ENCODE measurements at places on chromosomes 3 and 15.

- DNase-seq: no peak
These were observed 13.9 kb downstream of the CLSTN2 start for GRCh38 chr3:139948898-139949297.

- no peak for DNase-seq
These were observed 91.8 kb upstream of the BCL6 start for GRCh38 chr3:187836823-187837770.

- DNase-seq: no peak
These were observed 34.5 kb downstream of the RASGRP1 start for GRCh38 chr15:38530113-38530512.

GRCh38 chr3:29026286-29026685 lies 254.6 kb upstream of the RBMS3 start:
- DNase-seq: no peak

- no peak for DNase-seq
These were observed 30.6 kb upstream of the ADAMTS7 start for GRCh38 chr15:78841891-78842290.

- DNase-seq: no peak
These were observed at the start of gene CTXND1 for GRCh38 chr15:80252121-80252518. Gene CTXND1 (minus strand): TSS chr15:80252213. CDS start chr15:80201949, 50,264 bp downstream.

GRCh38 chr3:121748680-121749275 lies 763 bp downstream of the GOLGB1 start:
- DNase-seq: no peak

DNA sequence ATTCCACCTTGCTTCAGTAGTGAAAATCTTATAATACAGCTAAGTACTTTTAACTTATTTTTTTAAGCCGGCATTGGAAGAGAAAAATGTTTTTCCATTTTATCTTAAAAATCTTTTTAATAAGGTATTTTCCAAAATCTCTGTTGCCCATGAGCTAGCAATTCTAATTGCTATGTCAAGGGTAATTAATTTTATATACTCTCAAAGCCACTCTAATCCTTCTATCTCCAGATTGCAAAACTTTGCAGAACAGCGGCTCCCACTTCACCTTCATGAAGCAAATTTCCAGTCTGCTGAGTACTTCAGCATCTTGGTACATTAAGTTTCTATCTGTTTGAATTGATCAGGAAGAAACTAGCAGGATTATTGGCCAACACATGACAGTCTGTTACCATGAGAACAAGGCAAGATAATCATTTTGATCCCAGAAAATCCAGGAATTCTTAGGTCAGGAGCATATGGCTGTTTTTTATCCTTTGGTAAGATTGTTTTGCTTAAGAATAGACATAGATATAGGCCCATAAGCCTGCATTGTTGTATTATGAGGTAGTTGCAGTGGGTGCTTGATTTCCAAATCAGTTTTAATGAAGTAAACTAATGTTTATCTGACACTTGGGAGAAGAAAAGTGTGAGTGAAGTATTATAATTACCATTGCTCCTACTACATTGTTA lies 6.0 kb downstream of the TIPARP start:
- DNase-seq: no peak

GRCh38 chr3:48440590-48440958 lies 517 bp downstream of the TMA7 start:
- DNase-seq: peak; percentile 18

DNA sequence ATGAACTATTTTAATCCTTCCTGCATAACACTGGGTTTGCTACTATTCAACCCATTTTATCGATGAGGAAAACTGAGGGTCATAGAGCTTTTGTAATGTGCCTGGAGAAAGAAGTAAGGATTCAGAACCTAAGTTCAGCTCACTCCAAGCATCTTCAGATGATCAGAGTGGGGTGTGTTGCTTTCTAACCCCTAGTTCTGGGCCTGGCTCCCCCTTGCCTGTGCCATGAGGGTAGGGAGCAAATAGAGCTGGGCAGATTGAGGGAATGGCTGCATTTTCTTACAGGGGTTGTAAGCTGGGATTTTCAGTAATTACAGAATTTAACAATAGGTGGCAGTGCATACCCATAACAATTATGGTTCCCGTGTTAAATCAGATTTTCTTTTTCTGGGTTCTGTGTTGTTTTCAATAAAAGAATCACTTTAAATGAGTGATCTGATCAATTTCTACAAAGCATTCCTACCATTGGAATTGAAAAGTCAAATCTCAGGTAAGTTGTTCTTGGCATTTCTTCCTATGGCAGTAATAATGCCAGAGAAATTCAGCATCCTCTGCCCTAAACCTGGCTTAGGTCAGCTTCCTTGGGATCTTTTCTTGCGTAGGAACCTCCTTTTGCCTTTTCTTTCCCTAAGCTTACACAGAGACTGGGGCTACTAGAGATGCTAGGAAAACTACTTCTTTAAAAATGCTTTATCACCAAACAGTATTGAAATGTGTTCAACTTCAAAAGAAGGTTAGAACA lies 103.8 kb upstream of the IL12A start:
- peak; percentile 34 for DNase-seq

- no peak for DNase-seq
These were observed 435.9 kb downstream of the NR2F2 start for GRCh38 chr15:96766366-96766765.

DNA sequence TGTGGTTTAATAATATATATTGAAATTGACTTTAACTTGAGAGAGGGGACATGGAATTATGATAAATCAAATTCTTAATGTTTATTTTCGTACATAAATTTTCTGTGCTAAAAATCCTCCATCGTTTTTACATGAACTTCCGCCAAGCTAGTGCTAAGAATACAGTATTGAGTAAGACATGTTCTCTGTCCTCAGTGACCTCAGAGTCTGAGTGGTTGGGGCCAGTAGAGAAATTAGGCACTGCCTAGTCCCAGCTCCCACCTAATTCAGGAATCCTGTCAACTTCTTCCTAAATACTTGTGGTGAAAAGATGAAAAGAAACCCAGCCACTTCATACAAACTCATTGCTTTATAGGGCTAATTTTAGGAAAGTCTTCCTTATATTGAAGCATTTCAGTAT lies 110.3 kb downstream of the PPP2R3A start:
- no peak for DNase-seq

DNA sequence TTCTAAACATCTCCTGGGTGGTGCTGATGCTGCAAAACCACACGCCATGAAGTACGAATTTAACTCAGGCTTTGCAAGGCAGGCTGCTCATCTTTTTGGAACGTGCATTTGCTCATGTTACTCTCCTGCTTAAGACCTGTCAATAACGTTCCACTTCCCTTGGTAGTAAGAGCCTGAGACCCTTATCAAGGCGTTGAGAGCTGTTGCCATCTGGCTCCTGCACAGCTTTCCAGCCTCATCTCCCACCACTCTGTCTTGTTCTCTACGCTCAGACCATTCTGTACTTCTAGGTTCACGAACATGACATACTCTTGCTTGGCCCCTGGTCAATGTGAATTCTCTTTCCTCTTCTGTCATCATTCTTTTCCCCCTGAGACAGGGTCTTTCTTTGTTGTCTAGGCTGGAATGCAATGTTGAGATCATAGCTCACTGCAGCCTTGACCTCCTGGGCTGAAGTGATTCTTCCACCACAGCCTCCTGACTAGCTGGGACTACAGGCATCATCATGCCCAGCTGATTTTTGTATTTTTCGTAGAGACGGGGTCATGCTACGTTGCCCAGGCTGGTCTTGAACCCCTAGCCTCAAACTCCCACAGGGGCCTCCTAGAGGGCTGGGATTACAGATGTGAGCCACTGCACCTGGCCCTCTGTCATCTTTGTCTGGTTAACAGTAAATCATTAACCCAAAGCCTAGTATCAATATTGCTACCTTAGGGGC lies 202.8 kb downstream of the CADPS start:
- DNase-seq: no peak

GRCh38 chr3:24678021-24678420 lies 183.4 kb upstream of the THRB start:
- peak; percentile 14 for DNase-seq

- no peak for DNase-seq
These were observed 55.2 kb downstream of the HMG20A start for GRCh38 chr15:77475898-77476297.

GRCh38 chr3:105752791-105753415 lies 115.9 kb downstream of the CBLB start:
- no peak for DNase-seq

- DNase-seq: no peak
These were observed 116.6 kb upstream of the PRR20G start for GRCh38 chr3:127404221-127405009.

GRCh38 chr15:77500989-77501388 lies 80.3 kb downstream of the HMG20A start:
- no peak for DNase-seq

- DNase-seq: no peak
These were observed 124.8 kb downstream of the VPS13C start for GRCh38 chr15:61935493-61935892.

GRCh38 chr3:129614927-129615363 lies 8.5 kb upstream of the PLXND1 start:
- DNase-seq: no peak

DNA sequence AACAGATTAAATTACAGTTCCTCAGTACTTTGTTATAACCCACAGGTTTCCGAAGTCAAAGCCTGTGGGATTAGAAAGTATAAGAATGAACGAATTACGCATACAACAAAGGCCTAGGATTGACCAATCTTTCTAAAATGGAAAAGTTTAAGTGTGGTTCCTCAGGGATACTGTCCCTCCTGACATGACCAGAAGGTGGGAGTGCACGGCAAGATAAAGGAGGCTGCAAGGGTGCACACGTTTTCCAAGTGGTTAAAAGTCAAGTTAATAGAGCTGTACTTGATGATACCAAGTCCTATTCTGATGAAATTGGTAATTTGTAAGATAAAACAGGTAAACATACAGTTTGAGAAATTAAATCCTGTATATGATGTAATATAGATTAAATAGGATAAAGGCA lies 96.2 kb downstream of the ALDH1A2 start:
- DNase-seq: no peak

- no peak for DNase-seq
These were observed 135.9 kb upstream of the AGBL1 start for GRCh38 chr15:85943791-85944190.

DNA sequence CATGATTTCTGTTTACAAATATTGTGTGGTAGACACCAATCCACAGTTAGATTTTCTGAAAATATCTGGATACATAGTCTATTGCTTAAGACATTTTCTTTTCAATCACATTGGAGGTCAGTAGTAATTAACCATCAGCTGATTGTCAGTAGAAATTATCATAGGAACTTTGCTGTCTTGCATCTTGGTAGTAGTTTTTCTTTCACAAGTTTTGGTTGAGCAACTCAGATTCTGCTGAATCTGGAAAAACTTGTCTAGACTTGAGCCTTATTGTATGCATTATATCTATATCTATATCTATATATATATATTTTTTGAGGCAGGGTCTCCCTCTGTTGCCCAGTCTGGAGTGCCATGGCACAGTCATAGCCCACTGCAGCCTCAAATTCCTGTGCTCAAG lies 4.0 kb downstream of the RAB11A start:
- DNase-seq: no peak

- peak; percentile 48 for DNase-seq
These were observed 2.7 kb downstream of the ZMAT3 start for GRCh38 chr3:179068779-179069530.

DNA sequence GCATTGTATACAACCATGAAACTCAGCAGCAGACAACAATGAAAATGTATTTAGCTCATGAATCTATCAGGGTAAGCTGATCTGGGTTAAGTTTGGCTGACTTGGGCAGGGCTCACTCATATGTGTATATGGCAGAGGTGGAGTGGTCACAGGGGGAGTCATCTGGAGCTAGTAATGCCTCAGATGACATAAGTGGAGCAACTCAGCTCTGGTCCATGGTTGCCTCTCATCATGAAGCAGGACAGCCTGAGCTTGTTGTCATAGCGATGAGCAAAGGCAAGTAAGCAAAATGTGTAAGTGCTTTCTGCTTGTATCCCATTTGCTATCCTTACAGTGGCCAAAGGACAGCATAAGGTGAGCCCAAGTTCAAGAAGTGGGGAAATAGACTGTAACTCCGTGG lies 64.5 kb downstream of the ALCAM start:
- no peak for DNase-seq

- DNase-seq: no peak
These were observed 31.2 kb upstream of the MYO5C start for GRCh38 chr15:52326756-52327155.

GRCh38 chr3:51670053-51670822 lies 814 bp upstream of the TEX264 start:
- DNase-seq: no peak

DNA sequence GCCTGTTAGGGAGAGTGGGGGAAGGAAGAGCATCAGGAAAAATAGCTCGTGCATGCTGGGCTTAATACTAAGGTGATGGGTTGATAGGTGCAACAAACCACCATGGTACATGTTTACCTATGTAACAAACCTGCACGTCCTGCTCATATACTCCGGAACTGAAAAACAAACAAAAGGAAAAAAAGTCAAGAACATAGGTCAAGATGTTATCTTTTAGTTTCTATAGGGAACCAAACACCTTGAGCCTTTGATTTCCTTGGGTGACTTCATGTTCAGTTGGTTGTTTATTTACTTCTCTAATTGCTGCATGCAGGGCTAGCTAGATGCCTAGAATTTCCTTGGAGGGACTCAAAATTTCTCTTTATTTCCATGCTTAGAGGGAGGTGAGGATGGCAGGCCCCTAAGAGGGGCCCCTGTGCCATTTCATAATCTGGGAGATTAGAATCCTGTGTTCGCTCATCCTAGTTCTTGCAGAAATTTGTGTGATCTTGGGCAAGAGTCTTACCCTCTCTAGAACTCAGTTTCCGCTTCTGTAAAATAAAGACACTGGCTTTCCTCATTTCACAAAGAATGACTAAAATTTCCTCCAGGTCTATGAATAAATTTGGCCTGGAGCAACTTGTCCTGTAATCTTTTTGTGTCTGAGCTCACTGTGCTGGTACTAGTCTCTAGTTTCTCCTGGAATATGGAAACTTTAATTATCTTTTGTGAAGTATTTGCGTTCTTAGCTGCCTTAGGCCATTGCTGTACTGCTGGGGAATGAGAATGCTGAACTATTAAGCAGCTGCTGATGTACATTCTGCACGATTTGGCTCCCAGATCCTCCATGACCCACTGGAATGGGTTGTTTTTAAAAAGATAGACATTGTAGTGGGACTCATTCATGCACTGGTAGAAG lies 457.5 kb downstream of the EDEM1 start:
- no peak for DNase-seq

- peak; percentile 36 for DNase-seq
These were observed 18.4 kb downstream of the TM4SF18 start for GRCh38 chr3:149314807-149315578.

DNA sequence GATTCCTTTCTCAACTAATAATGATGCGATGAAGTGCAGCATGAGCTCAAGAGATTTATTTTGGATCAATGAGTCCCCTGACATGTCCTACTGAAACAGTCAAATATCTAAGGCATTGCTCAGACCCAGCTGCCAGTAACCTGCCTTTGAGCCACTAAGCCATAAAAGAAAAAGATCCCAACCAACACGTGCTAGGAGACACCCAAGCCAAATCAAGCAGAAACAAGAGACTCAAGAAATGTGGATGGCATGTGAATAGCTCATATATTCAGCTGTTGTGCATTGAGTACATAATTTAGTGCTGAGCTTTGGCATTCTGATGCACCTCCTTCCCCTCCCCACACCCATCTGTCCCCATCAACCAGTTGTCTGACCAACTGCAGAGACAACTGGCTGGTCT lies 29.2 kb downstream of the GJD2 start:
- no peak for DNase-seq

GRCh38 chr3:197430934-197431333 lies 124.8 kb downstream of the BDH1 start:
- DNase-seq: no peak

GRCh38 chr15:48677821-48678220 lies 32.3 kb upstream of the FBN1 start:
- no peak for DNase-seq

GRCh38 chr3:69784954-69785514 lies 45.8 kb downstream of the MITF start:
- peak; percentile 70 for DNase-seq

GRCh38 chr15:80426316-80426715 lies 22.1 kb downstream of the ARNT2 start:
- DNase-seq: no peak

Measured in AG08396 (cell line).